ENCODE measurements at places on chromosomes 6 and 20. TPM values are rescaled to one million over a fixed set of nuclear protein-coding genes. Genes with fewer than 3 reads are reported as not detected.
A peak's percentile ranks its signal among the peaks of the same experiment; 100 is the strongest.

- DNase-seq = no peak
Observed at GRCh38 chr6:46395530-46395929, 95.7 kb downstream of the RCAN2 start.

DNA sequence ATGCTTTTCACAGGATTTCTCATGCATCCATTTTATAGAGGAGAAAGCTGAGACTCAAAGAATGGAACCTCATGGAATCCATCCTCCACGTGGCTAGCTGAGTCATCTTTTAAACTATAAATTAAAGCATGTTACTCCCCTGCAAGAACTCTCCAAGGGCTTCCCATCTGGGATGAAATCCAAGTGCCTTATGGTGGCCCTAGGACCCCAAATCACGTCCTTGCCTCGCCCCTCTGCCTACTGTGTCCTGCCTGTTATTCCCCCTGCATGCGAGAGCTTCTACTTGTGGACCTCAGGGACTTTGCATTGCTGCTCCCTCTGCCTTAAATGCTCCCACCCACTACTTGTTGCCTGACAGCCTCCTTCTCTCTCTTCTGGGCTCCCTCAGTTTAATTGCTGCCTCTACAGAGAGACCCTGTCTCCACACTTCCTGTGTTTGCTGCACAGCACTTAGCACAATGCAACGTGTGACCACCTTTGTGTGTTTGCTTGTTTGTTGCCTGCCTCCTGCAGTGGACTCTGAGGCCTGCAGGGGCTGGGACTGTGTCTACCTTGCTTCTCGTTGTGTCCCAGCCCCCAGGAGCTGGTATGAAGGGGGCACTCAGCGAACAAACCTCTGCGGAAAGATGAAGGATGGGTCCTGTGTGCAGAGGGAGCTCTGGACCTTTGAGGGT, 39.4 kb downstream of the TOX2 start:
- DNase-seq = peak; percentile 47

DNA sequence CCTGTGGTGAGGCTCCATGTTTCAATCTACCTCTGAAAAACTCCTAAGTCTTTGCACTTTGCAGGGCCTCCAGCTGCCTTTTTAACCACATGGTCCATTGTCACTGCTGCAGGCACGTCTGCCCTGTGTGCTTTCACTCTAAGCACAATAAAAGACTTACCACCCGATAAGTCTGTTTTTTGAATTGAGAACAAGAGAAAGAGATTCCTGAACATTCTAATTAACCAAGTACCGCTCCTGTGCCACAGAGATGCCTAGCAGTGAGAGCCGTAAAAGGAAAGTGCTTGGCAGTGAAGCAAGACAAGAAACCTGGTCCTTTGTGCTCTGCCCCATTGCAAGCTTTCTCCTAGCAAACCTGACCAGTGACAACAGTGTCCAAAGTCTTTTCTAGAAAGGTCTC, 487.6 kb upstream of the FLRT3 start:
- DNase-seq = no peak

GRCh38 chr6:145968051-145968450, 3.9 kb upstream of the SHPRH start:
- no peak for DNase-seq

LY6G6F gene
- not detected for polyA plus RNA-seq

NKX2-2 gene
- not detected for polyA plus RNA-seq

DNA sequence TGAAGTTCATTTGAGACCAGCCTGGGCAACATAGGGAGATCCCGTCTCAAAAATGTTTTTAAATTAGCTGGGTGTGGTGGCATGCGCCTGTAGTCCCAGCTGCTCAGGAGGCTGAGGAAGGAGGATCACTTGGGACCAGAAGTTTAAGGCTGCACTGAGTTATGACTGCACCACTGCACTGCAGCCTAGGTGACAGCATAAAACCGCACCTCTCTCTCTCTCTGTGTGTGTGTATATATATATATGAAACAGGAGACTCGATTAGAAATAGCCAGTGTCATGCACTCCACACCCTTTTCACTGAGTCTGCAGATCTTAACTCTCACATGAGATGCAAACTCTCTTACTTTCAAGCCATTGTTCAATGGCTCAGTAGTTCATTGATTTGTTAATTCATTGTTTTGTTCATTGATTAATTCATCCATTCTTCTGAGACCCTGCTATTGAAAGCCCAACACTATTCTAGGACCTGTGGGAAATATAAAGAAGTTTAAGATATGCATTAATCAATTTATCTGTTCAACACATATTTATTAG, 52.4 kb upstream of the MRPS10 start:
- no peak for DNase-seq

GRCh38 chr20:44010162-44010704, 95.6 kb downstream of the TOX2 start:
- no peak for DNase-seq

TGM3 gene
- 0.25 TPM for polyA plus RNA-seq

- no peak for DNase-seq
Observed at GRCh38 chr20:64065062-64065973, 2.3 kb downstream of the TCEA2 start.

ADTRP gene
- polyA plus RNA-seq = 2.6 TPM

TREML4 gene
- not detected for polyA plus RNA-seq

GRCh38 chr6:136624347-136624746, 74.1 kb upstream of the MAP7 start:
- DNase-seq = no peak

DNA sequence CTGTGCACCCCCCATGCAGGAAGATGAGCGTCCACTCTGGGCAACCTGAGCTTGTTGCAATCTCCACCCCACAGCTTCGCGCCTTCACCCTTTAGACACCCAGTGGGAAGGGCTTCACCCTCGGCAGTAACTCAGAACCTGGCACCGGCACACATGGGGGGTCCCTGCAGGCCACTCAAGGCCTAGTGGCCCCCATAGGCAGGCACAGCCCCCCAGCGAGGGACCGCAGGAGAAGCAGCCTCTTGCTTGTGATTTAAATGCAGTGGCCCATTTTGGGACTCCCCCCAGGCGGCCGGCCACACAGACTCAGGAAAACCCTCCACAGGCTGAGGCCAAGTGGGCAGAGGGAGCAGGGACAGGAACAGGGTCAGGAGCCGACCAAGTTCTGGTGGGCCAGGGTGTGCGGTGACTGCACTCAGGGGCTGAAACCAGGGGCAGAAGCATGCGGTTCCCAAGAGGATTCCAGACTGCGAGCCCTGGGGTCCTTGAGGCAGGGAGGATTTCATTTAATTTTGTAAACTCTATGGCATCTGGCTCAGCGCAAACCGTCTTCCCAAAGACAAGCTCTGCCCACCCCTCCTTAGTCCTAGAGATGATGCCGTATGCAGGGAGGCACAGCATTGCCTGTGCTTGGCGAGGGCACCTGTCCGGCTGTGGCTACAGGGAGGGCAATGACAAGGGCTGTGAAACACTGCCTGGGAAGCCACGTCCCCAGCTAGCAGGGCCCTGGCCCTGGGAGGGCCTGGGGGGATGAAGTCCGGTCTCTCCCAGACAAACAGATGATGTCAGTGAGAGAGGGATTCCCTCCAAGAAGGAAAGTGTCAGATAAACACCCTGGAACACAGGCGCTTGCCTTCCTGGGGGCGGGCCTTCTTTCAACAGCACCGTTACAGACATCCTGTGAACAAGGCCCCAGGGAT, 52.9 kb upstream of the GPR31 start:
- no peak for DNase-seq

ANKEF1 gene
- 0.06 TPM for polyA plus RNA-seq

- no peak for DNase-seq
Observed at GRCh38 chr6:1630771-1631217, 21.1 kb downstream of the FOXC1 start.

DNA sequence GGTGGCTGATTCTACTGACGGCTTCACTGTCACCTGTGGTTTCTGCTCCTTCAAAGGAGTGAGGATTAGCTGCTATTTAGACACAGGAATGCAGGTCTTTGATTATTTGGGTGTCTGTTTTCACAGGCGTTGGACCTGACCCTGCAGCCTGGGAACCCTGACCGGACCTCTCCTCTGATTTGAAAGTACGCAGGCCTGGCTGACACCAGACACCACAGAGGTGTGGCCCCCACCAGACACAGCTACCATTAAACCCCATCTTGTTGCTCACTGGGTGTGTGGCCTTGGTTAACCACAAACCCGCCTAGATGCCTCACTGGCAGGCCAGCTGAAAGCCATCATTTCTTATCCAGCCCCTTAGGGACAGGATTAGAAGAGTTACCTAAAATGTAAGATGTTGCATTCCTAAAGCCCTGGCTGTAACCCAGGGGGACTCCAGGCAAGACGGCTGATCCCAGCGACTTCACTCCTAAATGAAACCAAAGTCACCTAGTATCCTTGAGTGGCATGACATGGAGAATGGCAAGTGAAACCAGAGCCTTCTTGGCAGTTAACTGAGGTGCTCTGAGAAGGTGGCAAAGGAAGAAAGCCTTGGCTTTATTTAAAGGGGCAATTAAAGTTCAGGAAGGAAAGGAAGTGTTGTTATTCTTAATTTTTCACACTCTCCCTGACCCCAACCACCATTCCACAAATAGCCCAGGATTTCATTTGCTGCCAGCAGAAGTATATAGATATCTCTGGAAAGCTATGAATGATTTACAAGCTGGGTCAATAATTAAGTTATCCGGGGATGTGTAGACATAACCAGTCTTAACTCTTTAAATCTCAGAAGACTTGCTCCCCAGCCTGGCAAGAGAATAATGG, 169.9 kb downstream of the QRSL1 start:
- DNase-seq = peak; percentile 19

DNA sequence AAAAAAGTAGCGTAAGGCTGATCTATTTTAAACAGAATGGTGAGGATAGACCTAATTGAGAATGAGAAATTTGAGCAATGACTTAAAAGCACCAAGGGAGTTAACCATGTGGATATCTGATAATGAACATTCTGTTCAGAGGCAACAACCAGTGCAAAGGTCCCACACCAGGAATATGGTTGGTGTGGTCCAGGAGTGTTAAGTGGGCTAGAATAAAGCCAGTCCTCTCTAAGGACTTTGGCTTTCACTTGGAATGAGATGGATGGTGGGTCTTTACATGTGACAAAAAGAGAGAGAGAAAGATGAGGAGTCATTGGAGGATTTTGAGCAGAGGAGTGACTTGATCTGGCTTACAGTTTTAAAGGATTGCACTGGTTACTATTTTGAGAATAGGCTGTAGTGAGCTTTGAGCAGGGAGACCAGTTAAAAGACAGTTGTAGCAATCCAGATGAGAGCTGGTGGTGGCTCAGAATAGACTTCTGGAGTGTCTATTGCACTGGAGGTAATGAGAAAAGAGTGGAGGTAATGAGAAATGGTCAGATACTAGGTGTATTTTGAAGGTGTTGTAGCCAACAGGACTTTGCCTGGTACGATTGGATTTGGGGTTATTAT, 89.8 kb downstream of the SCAF8 start:
- DNase-seq = no peak

- DNase-seq = no peak
Observed at GRCh38 chr6:42390228-42390934, 61.3 kb downstream of the TRERF1 start.

DNA sequence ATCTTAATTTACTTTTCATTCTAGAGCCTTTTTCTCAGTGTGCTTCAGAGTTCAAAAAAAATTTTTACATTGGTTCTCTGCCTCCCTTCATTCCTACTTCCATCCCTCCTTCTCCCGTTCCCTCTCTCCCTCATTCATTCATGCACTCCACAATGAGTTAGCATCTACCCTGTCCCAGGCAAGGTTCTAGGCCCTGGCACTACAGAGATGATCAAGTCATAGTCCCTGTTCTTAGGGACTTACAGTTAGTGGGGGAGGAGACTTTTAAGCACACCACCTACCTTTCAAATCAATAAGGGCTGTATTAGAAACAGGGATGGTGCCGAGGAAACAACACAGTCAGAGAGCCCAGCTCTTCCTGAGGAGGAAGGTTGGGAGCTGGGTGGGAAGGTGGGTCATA, 40.3 kb downstream of the MAP3K5 start:
- no peak for DNase-seq

SLC35F1 gene
- not detected for polyA plus RNA-seq

Data from GM23248 (cell line).